Activated CD4-positive, alpha-beta T cell treated with anti-CD3 and anti-CD28 coated beads, Interleukin-2, amount 10 ng/mL, durations not matched to agents 24 days and 14 days (primary cell): ENCODE measurements at places on chromosomes 7 and 10.

DNA sequence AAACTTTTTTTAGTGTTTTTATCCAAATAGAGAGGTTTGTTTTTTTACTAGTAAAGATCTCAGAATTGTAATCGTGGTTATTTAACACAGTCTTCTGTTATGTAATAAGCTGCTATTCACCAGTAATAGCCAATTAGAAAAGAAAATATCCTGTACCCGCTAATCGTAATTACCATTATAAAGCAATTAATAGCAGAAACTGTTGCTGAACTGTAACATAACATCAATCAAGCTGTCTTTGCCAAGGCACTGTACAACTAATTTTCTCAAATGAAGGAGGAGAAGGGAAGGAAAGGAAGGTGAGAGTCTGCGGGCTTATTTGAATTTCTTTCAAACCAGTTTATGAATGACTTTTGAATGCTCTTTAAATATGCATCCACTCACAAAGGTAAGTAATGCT, 9.3 kb downstream of the ZNF277 start:
- H3K27ac ChIP-seq, result no peak overlapping the region
- no peak for DNase-seq
- H3K36me3 ChIP-seq, result peaks cover 2% of the 10 kb centered on the region
- H3K4me3 ChIP-seq, result no peak overlapping the region
- H3K4me1 ChIP-seq, result no peaks in the 10 kb centered on the region

DNA sequence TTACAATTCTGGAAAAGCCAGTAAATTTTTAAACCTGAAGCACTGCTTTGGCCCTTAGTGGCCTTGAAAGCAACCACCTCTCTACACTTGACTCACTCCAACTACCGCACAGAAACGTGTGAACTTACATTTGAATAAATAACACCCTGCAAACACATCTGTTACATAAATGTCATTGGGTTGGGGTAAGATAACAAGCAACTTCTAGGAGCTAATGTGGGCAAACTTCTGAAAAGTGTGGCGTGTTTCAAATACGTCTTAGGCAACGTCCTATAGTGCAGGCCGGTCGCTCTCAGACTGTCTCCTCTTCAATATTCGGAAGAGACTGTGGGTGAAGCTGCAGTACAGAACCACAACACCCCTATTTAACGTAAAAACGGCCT, 474 bp downstream of the ORC5 start:
- DNase-seq, result peak; percentile 69
- peaks cover 13% of the 10 kb centered on the region for H3K36me3 ChIP-seq
- H3K4me1 ChIP-seq, result peaks cover 17% of the 10 kb centered on the region
- peaks cover 9% of the 10 kb centered on the region for H3K27me3 ChIP-seq
- H3K27ac ChIP-seq, result peak overlapping the region; percentile 95

- H3K27ac ChIP-seq, result no peak within 1 kb of the TSS
- peaks cover 38% of the 10 kb centered on the region for H3K4me1 ChIP-seq
- peaks cover 78% of the 10 kb centered on the region for H3K27me3 ChIP-seq
- peak; percentile 72 for DNase-seq
Measured at GRCh38 chr7:132575982-132576720, at the start of gene PLXNA4. Gene PLXNA4, minus strand, starts transcription at chr7:132576470. Its CDS starts 67,777 bp downstream, at chr7:132508693.

- H3K4me3 ChIP-seq, result no peak overlapping the region
- no peaks in the 10 kb centered on the region for H3K36me3 ChIP-seq
- H3K27me3 ChIP-seq, result peaks cover 7% of the 10 kb centered on the region
- H3K27ac ChIP-seq, result no peak overlapping the region
- H3K4me1 ChIP-seq, result peaks cover 40% of the 10 kb centered on the region
Measured at GRCh38 chr7:45198986-45199385, 41.4 kb downstream of the RAMP3 start.

DNA sequence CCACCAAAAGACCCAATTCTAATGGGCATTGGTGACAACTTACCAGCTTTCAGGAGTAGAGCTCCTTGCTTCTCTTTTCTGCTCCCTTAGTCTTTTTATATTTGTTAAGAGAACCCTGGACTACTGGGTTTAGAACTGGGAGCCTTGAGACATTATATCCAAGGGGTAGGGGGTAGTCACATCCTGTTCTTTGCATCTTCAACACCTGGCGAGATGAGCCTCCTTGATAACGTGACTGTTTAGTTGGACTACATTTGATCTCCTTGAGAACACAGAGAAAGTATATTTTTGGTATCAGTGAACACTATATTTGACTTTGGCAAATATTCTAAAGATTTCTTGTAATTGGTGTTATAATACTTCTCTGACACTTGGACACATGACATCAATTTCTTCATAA, 9.0 kb upstream of the SMNDC1 start:
- peaks cover 42% of the 10 kb centered on the region for H3K4me1 ChIP-seq
- H3K36me3 ChIP-seq, result no peaks in the 10 kb centered on the region
- DNase-seq, result no peak
- no peak overlapping the region for H3K27ac ChIP-seq
- no peaks in the 10 kb centered on the region for H3K27me3 ChIP-seq

DNA sequence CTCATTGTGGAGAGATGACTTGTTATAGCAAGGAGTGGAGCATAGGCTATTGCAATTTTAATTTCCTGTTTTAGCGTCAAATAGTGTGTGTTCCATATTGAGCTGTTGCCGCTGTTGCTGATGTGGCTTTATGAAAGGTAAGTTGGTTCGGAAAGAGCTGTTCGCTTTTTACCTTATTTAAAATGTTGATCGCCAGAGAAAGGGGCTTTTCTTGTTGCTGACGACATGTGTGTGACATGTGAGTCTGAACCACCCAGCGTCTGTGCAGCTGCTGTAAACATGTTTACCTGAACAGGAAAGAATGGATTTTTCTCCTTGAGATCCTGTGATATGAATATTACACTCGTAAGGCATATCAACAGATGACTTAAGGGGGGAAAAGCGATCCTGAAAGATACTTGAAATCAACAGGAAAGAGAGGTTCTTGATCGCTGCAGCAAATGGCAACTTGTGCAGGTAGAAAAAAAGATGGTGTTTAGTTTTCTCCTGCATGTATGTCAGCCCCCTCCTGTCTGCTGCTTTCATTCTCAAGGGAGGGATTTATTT, 2.5 kb downstream of the ZEB1 start:
- H3K27ac ChIP-seq, result peak overlapping the region; percentile 92
- peak; percentile 77 for DNase-seq
- peaks cover 21% of the 10 kb centered on the region for H3K36me3 ChIP-seq
- H3K4me1 ChIP-seq, result peaks cover 42% of the 10 kb centered on the region

- H3K36me3 ChIP-seq, result no peaks in the 10 kb centered on the region
- DNase-seq, result no peak
- H3K4me1 ChIP-seq, result no peaks in the 10 kb centered on the region
- H3K27me3 ChIP-seq, result no peaks in the 10 kb centered on the region
- no peak overlapping the region for H3K4me3 ChIP-seq
Measured at GRCh38 chr7:5441840-5442503, 18.3 kb upstream of the TNRC18 start.

DNA sequence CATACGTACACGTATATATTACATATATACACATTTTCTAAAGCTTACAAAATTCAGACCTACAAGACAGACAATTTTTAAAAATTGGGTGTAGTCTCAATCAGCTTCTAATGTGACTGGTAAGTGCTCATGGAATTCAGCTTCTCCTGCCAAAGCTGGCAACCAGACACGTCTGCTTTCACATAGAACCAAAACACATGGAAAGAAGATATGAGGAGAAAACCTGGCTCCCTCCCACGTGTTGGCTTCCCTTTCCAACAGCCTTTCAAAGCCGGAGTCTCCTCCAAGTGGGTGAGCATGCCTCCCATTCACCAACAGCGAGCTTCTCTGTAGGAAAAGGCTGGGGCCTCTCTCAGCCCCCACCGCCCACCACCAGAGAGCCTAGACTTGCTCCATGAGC, 33.4 kb downstream of the CDCA7L start:
- no peaks in the 10 kb centered on the region for H3K4me1 ChIP-seq
- H3K4me3 ChIP-seq, result no peak overlapping the region
- H3K36me3 ChIP-seq, result peaks cover 56% of the 10 kb centered on the region
- no peaks in the 10 kb centered on the region for H3K27me3 ChIP-seq
- no peak for DNase-seq
- no peak overlapping the region for H3K27ac ChIP-seq

- H3K36me3 ChIP-seq, result no peaks in the 10 kb centered on the region
- H3K4me1 ChIP-seq, result no peaks in the 10 kb centered on the region
- DNase-seq, result no peak
Measured at GRCh38 chr10:127027786-127028185, 122.6 kb downstream of the DOCK1 start.

GRCh38 chr10:62045765-62046521, 144.4 kb downstream of the ARID5B start:
- DNase-seq, result no peak
- H3K27ac ChIP-seq, result peak overlapping the region; percentile 99
- H3K4me1 ChIP-seq, result peaks cover 81% of the 10 kb centered on the region
- peaks cover 38% of the 10 kb centered on the region for H3K36me3 ChIP-seq
- no peaks in the 10 kb centered on the region for H3K27me3 ChIP-seq

DNA sequence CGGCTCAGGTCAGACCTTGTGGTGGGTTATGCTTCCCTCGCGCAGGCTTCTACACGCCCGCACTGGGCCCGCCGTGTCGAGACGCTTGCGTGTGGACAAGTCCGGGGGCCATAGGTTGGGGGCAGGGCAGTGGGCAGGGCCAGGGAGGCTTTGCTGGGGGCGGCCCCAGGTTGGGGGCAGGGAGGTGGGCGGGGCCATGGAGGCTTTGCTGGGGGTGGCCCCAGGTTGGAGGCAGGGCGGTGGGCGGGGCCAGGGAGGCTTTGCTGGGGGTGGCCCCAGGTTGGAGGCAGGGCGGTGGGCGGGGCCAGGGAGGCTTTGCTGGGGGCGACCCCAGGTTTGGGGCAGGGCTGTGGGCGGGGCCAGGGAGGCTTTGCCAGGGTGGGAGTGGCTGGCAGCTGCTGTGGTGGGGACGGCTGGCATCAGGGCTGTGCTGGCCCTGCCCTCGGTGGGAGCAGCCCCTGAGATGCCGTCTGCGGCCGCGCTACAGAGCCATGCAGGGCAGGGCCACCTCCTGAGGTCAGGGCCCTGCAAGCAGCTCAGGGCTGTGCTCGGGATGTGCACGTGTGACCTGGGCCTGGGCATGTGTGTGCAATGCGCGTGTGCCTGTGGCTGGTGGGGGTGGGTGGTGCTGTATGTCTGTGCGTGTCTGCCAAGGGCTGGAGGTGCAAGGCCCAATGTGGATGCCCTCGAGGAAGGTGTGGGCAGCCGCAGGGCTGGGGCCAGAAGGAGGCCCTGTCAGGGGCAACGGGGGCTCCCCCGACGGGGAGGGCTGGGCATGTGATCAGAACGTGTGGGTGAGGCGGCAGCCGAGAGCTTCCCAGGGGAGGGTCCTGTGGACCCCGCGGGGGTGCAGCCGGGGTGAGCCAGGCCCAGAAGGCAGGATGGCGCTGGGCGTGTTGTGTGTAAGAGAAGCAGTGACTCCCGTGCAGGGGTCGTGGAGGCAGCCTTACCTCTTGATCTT, 72.5 kb upstream of the NKX6-2 start:
- H3K36me3 ChIP-seq, result no peaks in the 10 kb centered on the region
- no peak overlapping the region for H3K4me3 ChIP-seq
- peaks cover 2% of the 10 kb centered on the region for H3K27me3 ChIP-seq
- H3K27ac ChIP-seq, result no peak overlapping the region
- DNase-seq, result no peak
- no peaks in the 10 kb centered on the region for H3K4me1 ChIP-seq
